ENCODE measurements at places on chromosomes 6 and 20.
A peak's percentile ranks its signal among the peaks of the same experiment; 100 is the strongest.

- no peak for DNase-seq
Observed at GRCh38 chr6:54194067-54194466, 82.8 kb downstream of the MLIP start.

DNA sequence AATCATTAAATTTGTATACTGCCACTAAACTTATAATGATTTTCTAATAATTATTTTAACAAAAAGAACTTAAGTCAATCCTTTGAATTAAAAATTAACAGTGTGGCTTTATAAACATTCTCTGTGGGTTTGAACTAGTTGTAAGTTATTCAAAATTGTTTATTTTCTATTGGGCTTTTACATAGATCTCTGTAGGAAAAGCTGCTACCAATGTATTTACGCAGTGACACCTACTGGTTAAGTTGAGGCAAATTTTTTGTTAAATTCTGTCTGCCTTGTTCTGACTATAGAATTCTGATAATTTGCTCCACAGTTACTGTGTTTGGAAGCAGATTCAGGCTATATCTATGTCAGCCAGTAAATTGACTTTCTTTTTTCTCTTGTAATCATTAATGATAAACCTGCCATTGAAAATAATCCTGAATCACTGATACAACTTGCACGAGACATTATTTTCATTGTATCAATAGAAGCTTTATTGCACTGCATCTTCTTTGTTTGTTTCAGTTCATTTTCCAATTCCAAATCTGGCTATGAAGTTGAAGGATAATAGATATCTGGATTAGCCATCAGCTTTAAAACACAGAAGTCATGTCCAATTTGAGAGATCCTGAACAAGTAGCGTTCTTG lies 66.0 kb upstream of the UTRN start:
- DNase-seq, result peak; percentile 35

- no peak for DNase-seq
Observed at GRCh38 chr20:62707921-62708521, 615 bp upstream of the NTSR1 start.

DNA sequence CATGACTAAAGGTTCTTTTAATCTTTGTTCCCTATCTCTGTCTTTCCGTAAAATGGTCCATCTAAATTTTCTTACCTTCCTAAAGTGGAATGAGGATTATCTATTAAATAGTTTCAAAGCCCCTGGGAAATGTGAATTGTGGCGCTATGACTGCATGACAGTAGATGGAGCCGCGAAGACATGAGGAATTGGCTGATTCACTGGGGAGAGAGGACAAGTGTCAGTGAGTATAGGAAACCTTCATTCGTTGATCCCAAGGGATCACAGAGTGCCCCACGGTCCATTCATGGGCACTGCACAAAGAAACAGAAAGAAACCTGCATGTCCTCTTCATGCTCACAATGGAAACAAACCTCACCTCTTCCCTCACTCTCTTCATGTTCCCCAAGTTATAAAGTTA lies 479.3 kb upstream of the BTBD3 start:
- no peak for DNase-seq

DNA sequence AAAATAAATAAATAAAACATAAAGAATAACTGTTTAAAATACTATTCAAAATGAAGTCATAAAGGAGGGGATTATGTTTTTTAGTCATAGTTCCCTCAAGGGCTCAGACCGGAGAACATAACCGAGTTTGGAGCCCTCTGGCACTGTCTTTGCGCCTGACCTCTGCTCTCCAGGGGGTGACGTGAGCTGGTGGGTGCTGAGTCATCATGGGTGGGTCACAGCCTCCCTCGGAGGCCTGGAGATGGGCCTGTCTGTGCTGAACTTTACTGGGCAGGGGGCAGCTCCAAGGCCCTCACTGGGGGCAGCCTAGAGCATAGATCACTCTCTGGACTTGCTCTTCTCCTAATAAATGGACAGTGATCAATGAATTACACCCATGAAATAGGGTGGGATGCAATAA lies 3.1 kb upstream of the MAVS start:
- DNase-seq, result no peak

- DNase-seq, result no peak
Observed at GRCh38 chr6:38184585-38185080, 365.1 kb downstream of the ZFAND3 start.

GRCh38 chr6:116572162-116572561 lies 858 bp downstream of the RWDD1 start:
- DNase-seq, result no peak

GRCh38 chr20:59148701-59149493 lies 14.7 kb upstream of the ZNF831 start:
- no peak for DNase-seq
